Stimulated activated CD4-positive, alpha-beta T cell treated with anti-CD3 and anti-CD28 coated beads, Interleukin-12 subunit alpha, Interleukin-12 subunit beta, amount 100 ng/mL, for 24 hours (primary cell): ENCODE measurements at places on chromosomes 3 and 15.

- DNase-seq: no peak
These were observed 114.8 kb upstream of the THBS1 start for GRCh38 chr15:39465843-39466749.

GRCh38 chr3:111603679-111604078 lies 8.5 kb upstream of the ZBED2 start:
- DNase-seq: no peak

DNA sequence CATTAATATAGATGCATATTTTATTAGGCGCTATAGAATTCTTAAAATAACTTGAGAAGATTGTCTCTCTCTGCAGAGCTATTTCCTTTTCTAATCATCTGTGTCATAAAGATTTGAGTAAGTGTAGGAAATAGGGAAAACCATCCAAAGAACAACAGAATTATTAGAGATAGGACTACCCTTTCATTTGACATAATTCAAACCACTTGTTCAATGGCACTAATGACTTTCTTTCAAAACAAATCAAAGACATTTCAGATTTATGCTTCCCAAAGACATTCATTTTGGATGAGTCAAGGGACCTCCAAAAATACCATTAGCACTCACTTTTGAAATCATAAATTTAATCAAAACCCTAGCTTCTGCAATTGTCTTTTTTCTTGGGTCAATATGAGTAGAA lies 29.5 kb downstream of the PRICKLE2 start:
- no peak for DNase-seq

GRCh38 chr3:157064402-157064801 lies 95.5 kb downstream of the CCNL1 start:
- DNase-seq: no peak

DNA sequence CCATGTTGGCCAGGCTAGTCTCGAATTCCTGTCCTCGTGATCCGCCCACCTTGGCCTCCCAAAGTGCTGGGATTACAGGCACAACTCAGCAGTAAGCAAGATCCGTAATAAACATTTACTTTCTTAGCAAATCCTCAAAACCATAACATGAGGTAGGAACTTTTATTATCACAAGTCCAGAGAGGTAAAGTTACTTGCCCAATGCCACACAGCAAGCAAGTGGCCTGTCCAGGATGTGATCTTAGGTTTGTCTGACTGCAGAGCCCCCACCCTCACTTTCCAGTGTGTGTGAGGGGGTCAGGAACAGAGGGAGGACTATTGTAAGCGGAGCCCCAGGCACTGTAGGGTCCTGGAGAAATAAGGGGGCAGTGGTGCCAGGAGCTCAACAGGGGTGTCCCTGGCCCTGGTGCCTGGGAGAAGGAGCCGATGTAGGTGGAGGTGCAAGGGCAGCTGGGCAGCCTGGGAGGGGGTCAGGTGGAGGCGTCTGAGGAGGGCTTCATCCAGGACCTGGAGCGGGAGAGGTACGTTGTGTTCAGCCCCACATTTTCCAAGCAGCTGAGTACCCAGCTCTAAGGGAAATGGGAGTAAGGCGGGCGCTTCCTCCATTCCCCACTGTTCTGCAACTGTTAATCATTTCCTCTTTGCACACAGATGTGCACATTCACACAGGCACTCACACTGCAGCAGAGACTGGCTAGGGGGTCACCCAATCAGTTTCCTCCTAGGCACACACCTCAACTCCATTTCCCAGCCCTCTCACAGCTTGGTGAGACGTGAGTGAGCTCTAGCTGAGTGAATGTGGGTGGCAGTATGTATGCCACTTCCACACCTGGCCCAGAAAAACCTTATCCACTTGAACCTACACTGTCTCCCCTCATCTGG lies 5.9 kb downstream of the RPUSD3 start:
- no peak for DNase-seq

DNA sequence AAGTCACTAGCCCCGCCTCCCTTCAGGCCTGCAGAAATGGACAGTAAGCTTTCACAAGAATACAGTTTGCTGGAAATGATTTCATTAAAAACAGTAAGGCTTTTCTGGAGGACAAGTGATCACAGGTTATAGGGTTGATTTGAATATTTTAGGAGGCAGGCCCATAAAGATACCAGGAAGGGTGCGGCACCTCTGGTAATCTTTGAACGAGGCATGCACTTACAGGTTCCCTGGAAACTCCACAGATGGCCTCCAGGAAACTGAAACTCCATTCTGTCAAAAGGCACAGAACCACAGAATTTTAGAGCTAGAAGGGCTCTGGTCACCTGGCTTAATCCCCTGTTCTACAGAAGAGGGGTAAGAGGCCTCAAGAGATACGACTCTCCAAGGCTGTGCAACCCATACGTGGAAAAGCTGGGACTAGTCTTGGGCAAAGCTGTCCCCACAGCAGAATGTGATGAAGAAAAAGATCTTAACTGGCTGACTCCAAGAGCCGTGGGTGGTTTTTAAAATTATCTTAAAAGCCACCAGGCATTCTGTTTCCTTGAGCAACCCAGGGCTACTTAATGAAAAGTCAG lies 1.2 kb downstream of the STARD5 start:
- DNase-seq: no peak

GRCh38 chr15:59407946-59408345 lies 30.0 kb upstream of the FAM81A start:
- no peak for DNase-seq

DNA sequence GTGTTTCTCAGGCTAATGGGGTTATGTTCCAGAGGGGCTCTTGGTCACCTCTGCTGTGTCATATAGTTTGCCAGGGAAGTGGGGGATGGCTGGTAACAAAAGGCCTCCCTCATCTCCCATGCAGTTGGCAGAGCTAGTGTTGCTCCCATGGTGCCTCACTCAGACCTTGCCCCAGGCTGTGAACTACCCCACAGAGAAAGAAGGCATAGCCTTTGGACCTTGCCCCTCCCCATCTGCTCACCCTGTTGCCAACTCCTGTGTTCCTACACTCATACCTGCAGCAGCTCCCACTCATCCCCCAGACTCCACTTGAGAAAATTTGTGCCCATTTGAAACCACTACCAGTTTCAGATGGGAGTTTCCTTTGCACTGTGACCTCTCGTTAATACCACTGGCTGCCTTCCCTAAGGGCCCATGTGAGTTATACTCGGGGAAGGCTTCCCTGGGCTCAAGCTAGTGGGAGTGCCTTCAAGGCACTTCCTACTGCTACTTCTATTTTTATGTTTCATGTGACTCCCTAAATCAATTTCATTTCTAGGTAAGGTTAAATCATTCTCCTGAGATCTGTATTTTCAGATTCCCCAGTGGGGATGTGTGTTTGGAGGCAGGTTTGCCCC lies 25.3 kb upstream of the COPB2 start:
- no peak for DNase-seq

- DNase-seq: no peak
These were observed 21.9 kb downstream of the LRTM1 start for GRCh38 chr3:54905920-54906319.

GRCh38 chr15:69127306-69127705 lies 33.1 kb upstream of the GLCE start:
- DNase-seq: no peak

DNA sequence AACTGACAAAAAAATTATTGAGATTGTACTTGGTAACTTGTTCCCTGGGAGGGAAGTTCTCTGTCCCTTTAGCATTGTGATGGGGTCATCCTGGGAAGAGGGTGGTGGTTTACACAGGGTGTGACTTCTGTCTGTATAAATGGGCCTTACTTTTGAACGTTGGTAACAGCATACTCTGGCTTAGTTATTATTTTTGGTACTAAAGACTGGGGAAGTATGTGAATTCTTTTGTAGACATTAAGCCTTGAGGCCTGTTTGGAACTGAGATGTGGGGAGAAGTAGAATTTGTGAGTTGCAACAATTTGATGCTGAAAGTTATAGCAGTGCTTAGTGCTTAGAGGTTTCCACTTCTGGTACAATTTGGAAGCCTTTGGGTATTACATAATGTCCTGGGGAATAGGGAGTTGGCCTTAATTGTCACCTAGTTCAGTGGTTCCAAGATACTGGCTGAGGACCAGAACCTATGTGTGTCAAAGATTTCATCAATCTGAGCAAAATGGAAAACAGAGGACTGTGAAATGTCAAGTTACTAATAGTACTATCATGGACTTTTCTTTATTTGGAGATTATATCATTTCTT lies 15.9 kb downstream of the TLNRD1 start:
- DNase-seq: no peak

GRCh38 chr3:168738527-168739325 lies 643.0 kb upstream of the GOLIM4 start:
- no peak for DNase-seq

DNA sequence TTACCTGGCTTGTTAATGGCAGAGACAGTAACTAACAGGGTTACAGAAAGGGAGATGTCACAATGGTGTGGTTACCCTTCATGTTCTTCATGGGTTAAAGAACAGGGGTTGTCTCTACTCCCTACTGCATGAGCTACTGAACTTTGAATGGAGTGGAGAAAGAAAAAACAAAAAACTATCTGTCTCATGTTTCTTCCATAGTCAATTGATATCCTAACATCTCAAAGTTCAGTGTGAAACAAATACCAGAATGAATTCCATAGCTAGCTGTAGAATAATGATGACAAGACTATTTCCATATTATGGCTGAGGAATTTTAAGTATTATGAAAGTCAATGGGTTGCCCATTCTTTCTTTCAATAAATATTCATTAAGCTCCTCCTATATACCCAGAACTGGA lies 161.3 kb upstream of the LPP start:
- no peak for DNase-seq

DNA sequence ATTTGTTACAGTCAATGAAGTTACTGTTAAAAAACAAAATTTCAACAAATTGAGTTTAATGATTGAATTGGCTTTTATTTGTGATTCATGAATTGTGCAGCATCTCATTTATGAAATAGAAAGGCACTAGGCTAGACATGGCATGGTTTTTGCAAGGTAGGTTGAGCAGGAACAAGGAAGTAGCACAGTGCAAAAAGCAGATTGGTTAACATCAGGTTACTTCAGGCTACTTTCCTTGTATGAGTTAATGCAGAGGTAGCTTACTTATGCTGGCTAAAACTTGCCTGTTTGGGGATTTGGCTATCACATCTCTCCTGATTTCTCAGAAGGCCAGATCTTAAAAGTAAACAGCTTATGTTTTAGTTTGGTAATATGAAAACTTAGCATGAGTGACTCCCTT lies 23.0 kb upstream of the SV2B start:
- DNase-seq: no peak

DNA sequence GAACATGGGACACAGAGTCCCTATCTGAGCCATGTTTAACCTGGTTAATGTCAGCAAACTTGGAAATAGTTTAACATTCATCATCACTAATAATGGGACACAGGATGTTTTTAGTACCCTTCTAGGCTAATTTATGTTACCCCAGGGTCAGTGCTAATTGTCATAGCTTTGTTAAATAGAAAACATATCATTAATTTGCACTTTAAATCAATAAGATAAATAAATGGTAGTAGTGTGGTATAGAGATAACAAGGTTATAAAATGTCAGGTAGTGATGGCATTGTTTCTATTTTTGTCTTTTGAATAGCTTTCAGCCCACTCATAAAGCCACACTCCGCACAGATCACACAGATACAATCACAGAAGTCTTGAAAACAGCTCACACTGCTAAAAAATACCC lies 534.9 kb downstream of the MECOM start:
- DNase-seq: no peak

DNA sequence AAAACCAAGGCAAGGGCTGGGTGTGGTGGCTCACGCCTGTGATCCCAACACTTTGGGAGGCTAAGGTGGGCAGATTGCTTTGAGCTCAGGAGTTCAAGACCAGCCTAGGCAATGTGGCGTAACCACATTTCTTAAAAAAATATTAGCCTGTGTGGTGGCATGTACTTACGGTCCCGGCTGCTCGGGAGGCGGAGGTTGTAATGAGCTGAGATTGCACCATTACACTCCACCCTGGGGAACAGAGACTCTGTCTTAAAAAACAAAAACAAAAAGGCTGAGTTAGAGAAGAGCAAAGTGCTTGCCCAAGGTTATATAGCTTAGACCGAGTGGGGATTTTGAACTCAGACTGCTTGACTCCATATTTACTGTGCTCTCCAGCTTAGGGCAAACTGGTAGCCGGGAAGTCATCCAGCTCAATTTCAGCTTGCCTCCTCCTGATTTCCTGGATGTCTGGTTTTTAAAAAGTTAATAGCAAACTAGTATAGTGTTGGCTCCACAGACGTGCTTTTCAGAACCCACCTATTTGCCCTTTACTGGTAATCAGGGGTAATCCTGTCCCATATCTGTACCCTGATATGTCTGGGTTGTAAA lies 138.9 kb downstream of the CACNA1D start:
- DNase-seq: no peak

- no peak for DNase-seq
These were observed 127.7 kb upstream of the DLG1 start for GRCh38 chr3:197426121-197426566.

DNA sequence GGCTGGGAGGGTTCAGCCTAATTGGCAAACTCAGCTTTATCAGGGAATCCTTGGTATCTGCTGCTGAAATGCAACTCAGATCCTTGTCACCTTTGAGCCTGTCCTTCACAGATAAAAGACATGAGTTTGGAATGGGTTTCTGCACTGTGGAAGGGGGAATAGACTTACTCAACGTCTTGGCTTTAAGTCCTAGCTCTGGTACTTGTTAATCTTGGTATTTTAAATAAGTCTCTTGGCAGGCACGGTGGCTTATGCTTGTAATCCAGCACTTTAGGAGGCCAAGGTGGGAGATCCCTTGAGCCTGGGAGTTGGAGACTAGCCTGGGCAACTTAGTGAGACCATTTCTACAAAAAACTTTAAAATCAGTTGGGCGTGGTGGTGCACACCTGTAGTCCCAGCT lies 55.1 kb upstream of the ATOSA start:
- DNase-seq: no peak

DNA sequence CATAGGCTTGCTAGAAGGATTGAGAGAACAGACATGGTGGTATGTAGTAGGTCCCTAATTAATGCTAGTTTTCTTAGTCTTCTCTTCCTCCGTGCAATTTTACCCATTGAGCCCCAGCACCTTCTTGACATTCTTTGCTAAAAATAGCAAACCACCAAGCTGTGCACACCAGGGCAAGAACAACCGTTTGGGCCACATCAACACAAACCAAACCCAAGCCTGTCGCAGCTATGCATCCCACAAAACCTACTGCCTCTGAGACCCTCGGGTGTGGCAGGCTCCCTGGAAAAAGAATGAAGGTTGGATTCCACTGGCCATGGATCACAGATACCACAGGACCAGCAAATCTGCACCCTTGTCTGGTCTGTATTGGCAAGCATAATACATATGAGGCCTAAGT lies 27.1 kb downstream of the HEG1 start:
- DNase-seq: no peak

DNA sequence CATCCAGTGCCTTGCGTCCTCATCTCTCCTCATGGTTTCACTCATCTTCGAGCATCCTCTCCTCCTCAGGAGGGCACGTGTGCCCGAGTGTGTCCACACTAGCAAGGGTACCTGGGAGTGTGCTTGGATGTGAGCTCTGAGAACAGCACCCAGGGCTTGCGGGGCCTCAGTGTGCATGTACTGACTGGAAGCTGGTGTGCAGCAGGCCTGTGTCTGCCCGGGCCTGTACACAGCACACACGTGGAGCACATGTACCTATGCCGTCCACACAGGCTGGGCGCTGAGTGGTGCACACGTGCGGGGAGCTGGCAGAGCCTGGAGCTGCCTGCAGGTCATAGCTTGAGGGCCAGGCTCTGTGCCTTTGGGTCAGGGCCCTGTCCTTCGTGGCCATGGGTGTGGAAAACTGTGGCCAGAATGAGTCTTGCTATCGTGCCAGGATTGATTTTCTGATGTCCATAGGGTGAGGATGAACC lies 34.9 kb downstream of the TSPAN3 start:
- no peak for DNase-seq

GRCh38 chr15:71628988-71629770 lies 181.2 kb upstream of the NR2E3 start:
- no peak for DNase-seq
